CD4-positive, CD25-positive, alpha-beta regulatory T cell (primary cell): ENCODE measurements at places on chromosomes 7 and 10. TPM values are rescaled to one million over a fixed set of nuclear protein-coding genes. Genes with fewer than 3 reads are reported as not detected.

- H3K27me3 ChIP-seq: no peaks in the 10 kb centered on the region
- DNase-seq: no peak
- H3K4me3 ChIP-seq: no peak overlapping the region
- H3K4me1 ChIP-seq: no peaks in the 10 kb centered on the region
Observed at GRCh38 chr10:128631801-128632241, 505.6 kb upstream of the MKI67 start.

The ABCB1 gene
- 1.2 TPM for total RNA-seq

The LAMB4 gene
- total RNA-seq: not detected

The MUC12 gene
- not detected for total RNA-seq

GRCh38 chr10:132132421-132132841 lies 54.3 kb upstream of the DPYSL4 start:
- DNase-seq: no peak
- H3K4me1 ChIP-seq: no peaks in the 10 kb centered on the region
- no peak overlapping the region for H3K27ac ChIP-seq

The TMEM130 gene
- not detected for total RNA-seq

- no peaks in the 10 kb centered on the region for H3K4me1 ChIP-seq
- no peaks in the 10 kb centered on the region for H3K36me3 ChIP-seq
- H3K27ac ChIP-seq: no peak overlapping the region
- DNase-seq: no peak
Observed at GRCh38 chr7:127620406-127621233, 2.7 kb upstream of the PAX4 start.

GRCh38 chr10:117221156-117221711 lies 19.7 kb upstream of the SLC18A2 start:
- no peaks in the 10 kb centered on the region for H3K36me3 ChIP-seq
- peaks cover 14% of the 10 kb centered on the region for H3K4me1 ChIP-seq
- no peak overlapping the region for H3K4me3 ChIP-seq
- no peaks in the 10 kb centered on the region for H3K27me3 ChIP-seq
- DNase-seq: no peak
- H3K27ac ChIP-seq: no peak overlapping the region

The RHOBTB1 gene
- 1.8 TPM for total RNA-seq

The TCTN3 gene
- total RNA-seq: 25.0 TPM

DNA sequence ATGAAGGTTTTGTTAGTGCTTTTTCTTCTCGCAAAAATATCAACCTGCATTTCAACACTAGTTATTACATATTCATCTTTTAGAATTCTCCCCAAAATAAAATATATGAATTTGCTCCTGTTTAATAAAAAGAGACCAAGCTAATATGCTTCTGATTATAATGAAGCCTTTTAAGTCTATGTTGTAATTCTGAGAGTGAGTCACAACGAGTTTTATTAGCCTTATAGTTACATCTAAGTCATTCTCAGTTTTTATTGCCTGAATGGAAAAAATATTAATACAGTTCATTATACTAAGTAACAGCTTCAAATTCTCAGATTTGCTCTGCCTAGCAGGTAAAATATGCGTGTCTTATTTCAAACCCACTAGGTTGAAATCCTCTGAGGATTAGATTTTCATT lies 152.4 kb upstream of the CELF2 start:
- no peaks in the 10 kb centered on the region for H3K4me1 ChIP-seq
- no peak overlapping the region for H3K27ac ChIP-seq
- no peak overlapping the region for H3K4me3 ChIP-seq
- DNase-seq: no peak
- H3K36me3 ChIP-seq: no peaks in the 10 kb centered on the region

GRCh38 chr7:149706398-149706797 lies 67.0 kb downstream of the ZNF467 start:
- no peak for DNase-seq
- no peaks in the 10 kb centered on the region for H3K36me3 ChIP-seq
- H3K4me3 ChIP-seq: no peak overlapping the region
- no peak overlapping the region for H3K27ac ChIP-seq
